Liver (tissue), 10 donors: ENCODE measurements at places on chromosomes 3 and 15. TPM values are rescaled to one million over a fixed set of nuclear protein-coding genes. Genes with fewer than 3 reads are reported as not detected.
A peak's percentile ranks its signal among the peaks of the same experiment; 100 is the strongest.

Gene WDR72
- total RNA-seq = 6.1 TPM

Gene KLHL40
- not detected for total RNA-seq

GRCh38 chr3:14907043-14907966 lies 40.1 kb upstream of the NR2C2 start:
- no peak for DNase-seq

GRCh38 chr15:52788099-52788986 lies 1.8 kb downstream of the ONECUT1 start:
- DNase-seq = no peak

Gene B3GALNT1
- 23.7 TPM for total RNA-seq

DNA sequence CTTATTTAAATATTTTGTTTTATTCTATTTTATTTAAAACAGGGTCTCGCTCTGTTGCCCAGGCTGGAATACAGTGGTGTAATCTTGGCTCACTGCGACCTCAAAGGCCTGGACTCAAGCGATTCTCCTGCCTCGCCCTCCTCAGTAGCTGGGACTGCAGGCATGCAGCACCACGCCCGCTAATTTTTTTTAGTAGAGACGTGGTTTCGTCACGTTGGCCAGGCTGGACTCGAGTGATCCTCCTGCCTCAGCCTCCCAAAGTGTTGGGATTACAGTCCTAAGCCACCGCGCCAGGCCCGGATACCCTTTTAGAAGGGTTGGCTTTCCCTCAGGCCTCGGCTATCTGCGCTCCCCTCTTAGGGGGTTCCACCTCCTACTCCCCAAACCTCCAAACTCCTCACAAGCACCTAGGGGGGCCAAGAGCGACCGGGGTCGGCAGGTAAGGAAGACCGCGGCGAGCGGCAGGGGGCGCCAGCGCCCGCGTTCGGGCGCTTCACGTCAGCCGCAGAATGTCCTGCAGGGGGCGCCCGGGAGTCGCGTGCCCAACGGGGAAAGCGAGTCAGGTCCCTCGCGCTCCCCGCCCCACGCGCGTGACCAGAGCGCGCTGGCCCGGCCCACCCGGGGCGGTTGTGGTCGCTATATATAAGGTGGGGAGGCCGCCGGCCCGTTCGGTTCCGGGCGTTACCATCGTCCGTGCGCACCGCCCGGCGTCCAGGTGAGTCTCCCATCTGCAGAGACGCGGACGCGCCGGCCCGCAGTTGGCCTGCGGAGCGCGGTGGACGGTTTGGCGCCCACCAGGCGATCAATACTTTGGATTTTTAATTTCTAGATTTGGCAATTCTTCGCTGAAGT lies 51.8 kb upstream of the GATM start:
- DNase-seq = peak; percentile 92

GRCh38 chr15:49330166-49330565 lies 92.9 kb upstream of the FGF7 start:
- no peak for DNase-seq

- DNase-seq = peak; percentile 78
Observed at GRCh38 chr15:90901175-90902039, 1.7 kb upstream of the MAN2A2 start.

DNA sequence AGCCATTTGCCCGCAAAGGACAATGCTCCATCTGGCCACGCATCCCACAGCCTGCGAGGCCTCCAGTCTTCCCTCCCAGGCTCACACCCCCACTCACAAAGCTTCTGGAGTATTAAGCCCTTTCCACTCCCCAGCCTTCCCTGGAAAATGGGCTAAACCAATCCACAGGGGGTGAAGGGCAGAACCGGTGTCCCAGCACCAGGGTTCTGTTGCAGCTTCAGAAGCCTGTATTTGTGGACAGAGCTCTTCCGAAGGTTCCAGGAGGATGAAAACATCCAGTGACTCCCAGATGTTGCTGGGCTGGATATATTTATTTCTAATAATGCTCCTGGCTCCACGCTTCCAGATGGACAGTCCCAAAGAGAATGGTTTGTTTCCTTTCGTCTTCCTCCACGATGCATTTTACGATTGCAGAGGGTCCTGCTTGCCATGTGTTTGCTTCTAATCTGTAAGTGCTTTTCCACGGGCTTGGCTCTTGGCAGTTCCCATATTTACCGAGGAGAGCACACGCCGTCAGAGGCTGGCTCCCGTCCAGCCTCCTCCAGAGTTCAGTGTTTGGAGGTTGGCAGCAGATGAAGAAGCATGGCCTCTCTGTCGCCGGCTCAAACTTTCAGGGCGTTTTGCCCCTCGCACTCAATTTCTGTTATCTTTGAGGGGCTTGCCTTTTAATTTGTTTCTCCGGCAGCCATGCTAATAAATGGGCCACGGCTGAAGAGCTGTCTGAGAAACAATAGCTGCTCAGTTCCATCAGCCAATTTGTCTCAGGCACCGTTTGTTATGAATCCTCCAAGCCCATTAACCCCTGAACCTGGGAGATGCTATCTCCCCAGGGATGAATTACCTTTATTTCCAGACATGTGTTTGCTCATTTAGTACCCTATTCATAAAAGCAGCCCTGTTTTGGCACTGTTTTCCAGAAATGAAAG lies 367.9 kb upstream of the PROK2 start:
- no peak for DNase-seq

DNA sequence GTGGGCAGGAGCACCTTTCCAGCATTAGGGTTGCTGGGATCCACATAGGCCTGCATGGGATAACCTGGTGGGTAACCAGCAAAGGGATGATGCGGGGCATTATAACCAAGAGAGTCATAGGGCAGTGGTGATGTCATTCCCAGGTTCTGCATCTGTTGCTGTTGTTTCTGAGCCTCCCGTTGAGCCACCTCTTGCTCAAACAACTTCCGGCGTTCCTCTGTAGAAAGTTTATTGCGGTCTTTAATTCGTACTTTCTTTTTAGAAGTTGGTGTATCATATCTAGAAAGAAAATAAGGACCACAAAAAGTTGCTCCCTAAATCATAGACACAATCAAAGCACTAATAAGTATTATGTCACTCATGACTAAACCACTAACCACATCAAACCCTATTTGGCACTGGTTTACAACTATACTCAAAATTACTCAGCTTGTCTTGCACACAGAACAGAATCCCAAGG lies 77.8 kb downstream of the NBEAL2 start:
- DNase-seq = no peak

DNA sequence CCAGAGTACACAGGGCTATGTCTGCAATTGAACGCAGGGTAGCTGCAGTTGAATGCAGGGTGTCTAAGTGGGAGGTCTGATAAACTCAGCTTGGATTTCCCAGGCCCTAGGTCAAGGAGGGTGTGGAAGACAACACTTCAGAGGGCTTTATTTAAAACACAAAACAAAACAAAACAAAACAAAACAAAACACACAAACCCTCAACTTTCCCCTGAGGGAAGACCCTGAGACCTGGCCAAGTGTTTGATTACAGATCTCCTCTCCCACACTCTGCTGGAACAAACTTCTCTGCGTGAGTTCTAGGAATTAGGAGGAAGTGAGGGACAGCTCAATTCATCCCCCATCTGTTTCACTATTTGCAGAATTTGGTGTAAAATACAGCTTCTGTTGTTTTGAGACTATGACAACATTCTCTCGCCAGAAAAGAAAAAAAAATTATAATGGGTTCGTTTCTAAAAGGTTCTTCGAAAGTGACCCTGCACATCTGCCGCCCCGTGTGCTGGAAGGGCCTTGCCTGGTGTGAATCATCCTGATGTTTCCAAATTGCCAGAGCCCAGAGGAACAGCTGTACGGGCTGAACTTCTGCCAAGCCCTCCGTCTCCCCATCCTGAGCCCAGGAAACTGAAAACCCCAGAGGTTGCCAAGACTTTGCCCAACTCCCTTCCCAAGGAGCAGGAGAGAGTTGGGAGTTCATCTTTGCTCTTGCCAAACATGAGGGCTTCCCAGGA lies 73.3 kb upstream of the RAD18 start:
- no peak for DNase-seq

Gene DLL4
- total RNA-seq = 3.5 TPM

- no peak for DNase-seq
Observed at GRCh38 chr15:89197503-89197971, 23.8 kb downstream of the RLBP1 start.

Gene AHSG
- total RNA-seq = 965 TPM

DNA sequence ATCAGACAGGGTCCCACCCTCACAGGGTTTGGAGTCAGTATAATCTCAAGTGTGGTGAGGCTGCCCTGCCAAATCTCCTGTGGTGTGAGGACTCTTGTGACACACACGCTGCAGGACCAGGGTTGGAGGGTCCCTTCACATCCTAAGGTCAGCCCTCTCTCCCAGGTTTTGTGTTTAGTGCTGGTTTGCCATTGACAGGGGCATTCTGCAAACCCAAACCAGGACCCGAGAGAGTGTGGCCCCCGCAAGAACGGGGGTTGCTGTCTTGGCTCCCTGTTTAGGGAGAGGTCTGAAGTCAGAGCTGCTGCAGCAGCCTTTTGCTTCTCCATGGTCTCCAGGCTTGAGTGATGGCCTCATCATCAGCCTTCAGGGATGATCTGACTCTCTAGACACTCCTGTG lies 14.7 kb downstream of the FAM107A start:
- DNase-seq = no peak

DNA sequence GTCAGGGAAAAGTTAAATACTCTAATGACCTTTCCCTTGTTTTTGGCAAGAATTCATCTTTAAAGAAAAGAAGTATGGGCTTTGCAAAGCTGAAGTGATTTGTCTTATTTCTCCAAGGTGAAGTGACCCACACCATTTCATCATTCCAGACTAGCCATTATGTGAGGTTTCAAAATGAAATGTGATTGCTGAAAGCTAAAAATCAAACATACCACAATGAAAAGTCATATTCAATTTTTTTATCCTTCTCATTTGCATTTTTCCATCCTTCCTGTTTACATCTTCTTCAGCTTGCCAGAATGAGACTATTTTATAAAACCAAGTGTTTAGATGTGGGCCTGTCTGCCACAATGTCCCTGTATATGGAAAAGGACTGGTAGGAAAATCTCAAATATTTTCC lies 142.3 kb upstream of the STRIT1 start:
- no peak for DNase-seq

Gene CCR2
- 3.4 TPM for total RNA-seq

- DNase-seq = no peak
Observed at GRCh38 chr15:71291723-71292122, 176.5 kb downstream of the THSD4 start.

Gene ZNF385D
- 0.50 TPM for total RNA-seq

- DNase-seq = no peak
Observed at GRCh38 chr3:28917895-28918475, 362.9 kb upstream of the RBMS3 start.

- no peak for DNase-seq
Observed at GRCh38 chr3:148531836-148532235, 165.9 kb upstream of the AGTR1 start.

DNA sequence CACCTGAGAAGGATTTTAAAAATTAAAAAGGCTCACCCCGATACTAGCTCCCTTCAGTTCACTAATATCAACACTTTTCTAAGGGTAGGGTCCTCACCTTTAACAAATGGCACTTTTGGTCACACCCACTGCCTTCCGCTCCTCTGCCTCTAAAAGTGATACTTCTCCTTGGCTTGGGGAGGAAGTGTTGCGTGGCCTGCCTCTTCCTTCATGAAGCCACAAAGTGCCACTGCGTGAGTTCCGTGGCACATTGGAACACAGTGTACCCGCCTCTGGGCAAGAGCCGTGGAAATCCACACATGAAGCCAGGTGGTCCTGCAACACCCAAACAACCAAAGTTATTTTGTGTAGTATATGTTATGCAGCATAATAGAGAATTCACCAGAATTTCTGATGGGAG lies 3.9 kb downstream of the B4GALT4 start:
- DNase-seq = no peak

- no peak for DNase-seq
Observed at GRCh38 chr3:126914226-126914625, 68.7 kb upstream of the PLXNA1 start.

Gene DNASE1L3
- total RNA-seq = 162 TPM

Gene CD200R1
- 5.4 TPM for total RNA-seq

DNA sequence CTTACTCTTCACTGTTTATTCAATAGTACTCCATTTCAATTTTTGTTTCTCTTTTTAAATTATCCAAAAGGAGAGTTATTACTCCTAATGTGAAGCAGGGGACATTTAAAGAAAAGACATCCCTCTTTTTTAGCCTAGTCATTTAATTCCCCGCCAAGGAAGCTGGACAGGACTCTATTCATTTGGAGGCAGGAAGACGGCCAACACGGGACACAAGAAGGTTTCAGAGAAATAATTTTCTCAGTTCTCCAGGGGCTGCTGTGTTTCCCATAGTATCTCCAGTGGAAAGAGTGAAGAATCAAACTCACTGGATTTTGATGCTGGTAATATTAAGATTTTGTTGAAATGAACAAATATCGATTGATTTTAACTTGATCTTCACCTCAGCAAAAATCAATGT lies 833.7 kb downstream of the ROBO2 start:
- no peak for DNase-seq

Gene C3orf22
- not detected for total RNA-seq

GRCh38 chr3:4067893-4068292 lies 235.3 kb upstream of the SETMAR start:
- DNase-seq = no peak

DNA sequence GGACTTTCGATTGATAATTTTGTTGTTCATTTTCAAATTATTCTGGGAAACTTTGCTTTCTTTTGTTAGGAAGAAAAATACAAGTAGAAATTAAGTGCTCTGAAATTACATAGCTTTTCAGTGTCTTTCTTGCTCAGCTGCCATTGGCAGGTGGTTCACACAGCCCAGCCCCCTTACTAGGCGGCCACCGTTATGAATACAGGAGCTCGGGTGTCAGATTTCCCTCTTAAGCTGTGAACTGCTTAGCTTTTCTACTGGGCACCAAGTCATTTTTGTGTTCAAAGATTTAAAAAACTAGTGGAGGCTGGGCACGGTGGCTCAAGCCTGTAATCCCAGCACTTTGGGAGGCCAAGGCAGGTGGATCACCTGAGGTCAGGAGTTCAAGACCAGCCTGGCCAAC lies 55.2 kb downstream of the HMG20A start:
- DNase-seq = no peak

- DNase-seq = peak; percentile 78
Observed at GRCh38 chr3:49165771-49166751, at the start of gene CCDC71. Gene CCDC71 (minus strand): TSS chr3:49166331. CDS start chr3:49164208, 2,123 bp downstream.

DNA sequence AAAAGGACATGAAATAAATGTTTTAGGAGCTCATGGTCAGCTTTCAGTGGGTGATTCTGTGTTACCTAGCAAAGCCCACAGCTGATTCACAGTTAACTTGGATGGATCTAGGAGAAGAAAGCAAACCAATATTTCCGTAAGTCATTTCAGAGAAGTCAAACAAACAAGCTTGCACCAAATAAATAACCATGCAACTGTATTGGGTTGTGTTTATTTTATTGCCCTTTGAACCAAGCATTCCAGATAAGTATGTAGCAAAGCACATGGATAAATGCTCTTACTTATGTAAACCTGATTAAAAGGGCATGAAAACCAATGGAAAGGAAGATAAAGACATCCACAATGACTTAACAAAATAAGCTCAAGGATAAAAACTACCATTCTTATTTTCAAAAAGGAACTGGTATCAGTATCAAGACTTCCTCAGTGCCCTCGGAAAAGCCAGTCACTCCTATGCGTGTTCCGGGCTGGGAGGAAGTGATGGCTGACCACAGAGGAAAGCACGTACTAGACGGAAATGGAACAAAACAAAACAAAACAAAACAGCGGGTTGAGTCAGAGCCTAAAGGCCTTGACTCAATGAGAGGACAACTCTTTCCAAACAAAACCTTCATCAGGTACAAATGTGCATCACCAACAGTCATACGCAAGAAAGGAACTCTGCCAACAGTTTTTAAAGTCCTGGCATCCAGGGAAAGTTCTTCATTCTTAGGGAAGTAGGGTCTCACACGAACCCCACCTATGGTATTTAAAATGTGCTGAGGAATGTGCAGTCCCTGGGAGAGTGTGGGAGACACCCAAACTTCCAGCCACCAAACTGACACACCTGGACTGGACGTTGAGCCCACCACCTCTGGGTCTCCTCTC lies 103.3 kb downstream of the SNRK start:
- DNase-seq = no peak

- no peak for DNase-seq
Observed at GRCh38 chr3:186277268-186277909, 84.6 kb downstream of the DGKG start.
